Bronchial epithelial cell (primary cell): ENCODE measurements at places on chromosomes 3 and 15.

DNA sequence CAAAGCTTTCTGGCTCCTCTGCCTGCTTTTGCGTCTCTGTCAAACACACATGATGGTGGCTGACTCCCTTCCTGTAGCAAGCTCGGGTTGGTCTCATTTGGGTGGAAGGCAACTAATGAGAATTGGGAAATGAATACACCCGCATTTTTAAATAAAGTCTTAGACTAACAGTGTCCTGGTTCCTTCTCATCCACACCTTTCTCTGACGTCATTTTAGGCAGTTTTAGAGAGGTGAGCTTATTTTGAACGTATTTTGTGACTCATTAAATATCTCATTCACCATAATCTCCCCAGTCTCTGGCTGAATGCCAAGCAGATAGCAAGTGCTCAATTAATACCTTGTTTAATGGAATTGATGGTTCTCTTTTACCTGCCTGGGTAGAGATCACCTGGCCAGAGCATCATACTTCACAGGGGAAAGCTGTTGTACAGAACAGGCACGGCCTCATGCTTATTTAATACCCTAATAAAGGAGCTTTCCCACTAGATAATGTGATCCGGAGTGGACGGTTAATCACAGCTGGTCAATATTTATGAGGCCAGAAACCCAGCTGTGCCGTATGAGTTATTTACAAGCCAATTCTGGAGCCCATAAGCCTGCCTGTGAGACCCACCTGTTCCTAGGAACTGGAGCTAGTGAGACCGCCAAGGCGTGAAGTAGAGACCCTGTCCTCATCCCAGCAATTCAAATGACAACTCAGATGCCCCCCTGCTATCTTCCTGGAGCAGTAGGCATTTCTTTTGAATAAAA, 149.7 kb upstream of the PROK2 start:
- no peak for DNase-seq

- DNase-seq: no peak
Observed at GRCh38 chr3:127732879-127733350, 60.2 kb downstream of the ABTB1 start.

- no peak for DNase-seq
Observed at GRCh38 chr15:58987036-58987435, 427 bp upstream of the RNF111 start.

- DNase-seq: no peak
Observed at GRCh38 chr3:100045696-100046095, 68.6 kb downstream of the FILIP1L start.

GRCh38 chr3:126348308-126348920, 8.8 kb downstream of the KLF15 start:
- DNase-seq: no peak

- no peak for DNase-seq
Observed at GRCh38 chr3:147372525-147373027, 33.8 kb downstream of the ZIC4 start.

- DNase-seq: peak; percentile 80
Observed at GRCh38 chr3:161171113-161171512, 50.0 kb upstream of the NMD3 start.
